ENCODE measurements at places on chromosomes 4 and X.

DNA sequence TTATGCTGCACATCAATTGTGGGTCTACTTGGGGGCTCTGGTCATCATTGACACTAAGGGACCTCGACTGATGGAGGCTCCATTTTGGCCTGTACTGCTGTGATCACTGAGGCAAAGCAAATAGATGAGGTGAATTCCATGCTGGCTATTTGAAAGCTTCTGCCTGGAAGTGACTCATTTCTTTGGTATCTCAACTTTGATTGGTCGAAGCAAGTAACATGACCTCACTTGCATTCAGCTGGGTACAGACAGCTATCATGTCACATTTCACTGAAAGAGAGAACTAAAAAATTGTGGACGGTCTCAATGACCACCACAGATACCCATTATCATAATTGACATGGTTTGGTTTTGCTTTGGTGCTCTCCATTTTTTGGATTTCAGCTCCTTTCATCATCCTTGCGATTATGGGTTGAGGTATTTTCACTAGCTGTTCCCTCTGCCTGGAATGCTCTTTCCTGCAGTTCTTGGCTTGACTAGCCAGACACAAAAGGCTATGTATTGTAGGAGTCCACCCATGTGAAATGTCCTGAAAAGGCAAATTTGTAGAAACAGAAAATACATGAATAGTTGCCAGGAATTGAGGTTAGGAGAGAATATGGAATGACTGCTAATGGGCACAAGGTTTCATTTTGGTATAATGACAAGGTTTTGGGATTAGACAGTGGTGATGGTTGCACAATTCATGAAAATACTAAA is 369.2 kb upstream of the LCORL start:
- DNase-seq = no peak

DNA sequence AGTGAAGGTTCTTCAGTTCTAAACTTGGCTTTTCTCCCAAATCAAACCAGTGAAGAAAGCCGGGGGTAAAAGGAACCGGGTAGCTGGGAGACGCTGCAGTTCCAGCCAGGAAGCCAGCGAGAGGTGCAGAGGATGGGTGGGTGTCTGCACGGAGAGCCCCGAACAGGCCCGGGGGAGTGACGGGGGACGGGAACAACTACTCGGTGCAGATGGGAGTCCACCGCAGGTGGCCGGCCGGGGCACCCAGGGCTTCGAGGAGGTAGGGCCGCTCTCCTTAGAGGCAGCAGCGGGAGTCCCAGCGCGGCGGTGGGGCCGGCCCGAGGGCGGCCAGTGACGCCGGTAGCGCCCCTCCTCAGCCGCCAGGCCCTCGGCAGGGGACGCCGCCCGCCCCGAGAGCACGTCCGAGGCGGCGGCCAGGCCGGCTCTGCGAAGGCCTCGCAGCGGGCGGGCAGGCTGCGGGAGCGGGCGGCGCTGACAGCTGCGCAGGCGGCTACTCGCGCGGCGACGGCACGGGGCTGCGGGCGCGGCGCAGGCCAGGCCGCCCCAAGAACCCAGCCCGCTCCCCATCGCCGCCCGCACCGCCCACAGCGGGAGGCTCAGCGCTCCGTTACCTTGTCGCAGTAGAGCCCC is 449 bp downstream of the FBXL5 start:
- peak; percentile 31 for DNase-seq

DNA sequence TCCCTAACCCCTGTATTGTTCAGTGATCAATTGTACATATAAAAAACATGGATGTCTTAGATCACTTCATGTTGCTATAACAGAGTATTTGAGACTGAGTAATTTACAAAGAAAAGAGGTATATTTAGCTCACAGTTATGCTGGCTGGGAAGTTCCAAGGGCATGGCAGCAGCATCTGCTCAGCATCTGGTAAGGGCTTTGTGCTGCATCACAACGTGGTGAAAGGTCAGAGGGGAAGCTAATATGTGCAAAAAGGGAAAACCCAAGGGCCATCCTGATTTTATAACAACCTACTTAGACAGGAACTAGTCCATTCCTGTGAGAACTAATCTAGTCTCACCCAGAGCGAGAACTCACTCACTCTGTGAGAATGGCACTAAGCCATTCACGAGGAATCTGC is 128.2 kb upstream of the OTUD4 start:
- no peak for DNase-seq

- DNase-seq = no peak
These were observed 105.6 kb downstream of the EFNB1 start for GRCh38 chrX:68934421-68934820.

GRCh38 chr4:177404986-177405385 is 37.3 kb downstream of the AGA start:
- DNase-seq = peak; percentile 14

DNA sequence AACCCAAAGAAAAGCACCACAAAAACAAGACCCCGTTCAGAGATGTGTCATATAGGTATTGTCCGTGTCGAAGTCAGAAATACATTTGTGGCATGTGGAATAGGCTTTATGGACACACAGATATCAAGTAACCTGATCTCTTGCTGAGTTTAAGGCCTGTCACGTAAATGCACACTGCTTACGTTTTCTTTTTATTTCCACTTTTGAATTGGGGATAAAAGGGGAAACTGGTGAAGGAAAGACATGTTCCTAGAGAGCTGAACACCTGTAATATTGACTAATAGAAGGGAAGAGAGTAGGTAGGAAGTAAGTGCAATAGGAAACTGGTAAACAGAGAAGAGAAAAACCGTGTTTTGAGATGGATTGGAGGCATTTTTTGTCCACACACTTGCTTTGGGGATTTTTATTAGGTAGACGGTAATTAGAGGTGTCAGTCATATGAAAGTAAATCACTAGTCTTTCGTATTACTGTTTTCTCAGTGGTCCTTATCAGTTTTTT is 24.9 kb downstream of the TMEM131L start:
- no peak for DNase-seq

- DNase-seq = peak; percentile 8
These were observed 7.5 kb downstream of the DTHD1 start for GRCh38 chr4:36288731-36289426.

DNA sequence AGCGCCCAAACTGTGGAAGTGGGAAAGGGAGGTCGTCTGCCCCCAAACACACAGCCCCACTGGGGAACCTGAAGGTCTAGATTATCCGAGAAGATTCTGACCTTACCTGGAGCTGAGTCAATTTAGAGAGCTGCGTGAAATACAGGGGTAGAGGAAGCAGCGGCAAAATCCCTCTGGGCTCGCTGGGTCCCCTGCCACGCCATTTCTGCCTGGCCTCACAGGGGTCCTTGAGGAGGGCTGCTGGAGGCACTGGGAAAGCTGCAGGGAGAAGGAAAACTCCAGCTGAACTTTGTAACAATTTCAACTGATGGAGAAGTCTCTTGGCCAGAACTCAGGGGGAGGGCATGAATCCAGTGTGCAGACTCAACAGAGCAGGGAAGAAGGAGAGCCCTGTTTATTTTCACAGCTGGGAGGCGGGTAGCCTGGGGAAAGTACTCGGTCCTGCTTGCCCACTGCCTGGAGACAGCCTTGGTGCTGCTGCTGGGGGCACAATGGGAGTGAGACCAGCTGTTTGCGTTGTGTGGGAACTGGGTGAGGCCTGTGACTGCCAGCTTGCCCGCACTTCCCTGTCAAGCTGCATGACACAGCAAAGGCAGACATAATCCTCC is 93.2 kb upstream of the MAPK10 start:
- DNase-seq = no peak

DNA sequence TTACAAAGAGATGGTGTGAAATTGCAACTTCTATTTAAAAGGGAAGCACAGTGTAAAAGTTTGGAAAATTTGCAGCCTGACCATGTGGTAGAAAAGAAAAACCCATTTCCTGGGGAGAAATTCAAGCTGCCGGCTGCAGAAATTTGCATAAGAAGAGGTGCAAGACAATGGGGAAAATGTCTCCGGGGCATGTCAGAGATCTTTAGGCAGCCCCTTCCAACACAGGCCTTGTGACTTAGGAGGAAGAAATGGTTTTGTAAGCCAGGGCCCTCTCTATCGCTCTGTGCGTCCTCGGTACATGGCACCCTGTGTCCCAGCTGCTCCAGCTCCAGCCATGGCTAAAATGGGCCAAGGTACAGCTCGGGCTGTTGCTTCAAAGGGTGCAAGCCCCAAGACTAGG is 40.4 kb downstream of the CCDC158 start:
- no peak for DNase-seq

DNA sequence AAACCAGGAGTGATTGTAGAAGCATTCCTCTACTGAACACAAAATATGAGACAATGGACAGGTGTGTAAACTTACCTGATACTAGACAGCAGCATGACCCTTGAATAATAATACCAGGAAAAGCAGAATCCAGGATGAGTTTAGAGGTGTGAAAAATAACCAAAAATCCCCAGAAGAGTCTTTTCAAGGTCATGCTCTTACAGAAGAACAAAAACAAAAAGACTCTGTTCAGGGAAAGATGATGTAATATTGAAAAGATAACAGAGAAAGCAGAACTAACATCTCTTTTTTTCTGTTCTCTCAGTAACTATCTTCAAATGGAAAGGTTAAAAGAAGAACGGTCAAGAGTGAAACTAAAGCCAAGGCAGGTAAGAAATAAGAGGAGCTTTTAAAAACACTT is 14.0 kb upstream of the ARHGAP10 start:
- no peak for DNase-seq

DNA sequence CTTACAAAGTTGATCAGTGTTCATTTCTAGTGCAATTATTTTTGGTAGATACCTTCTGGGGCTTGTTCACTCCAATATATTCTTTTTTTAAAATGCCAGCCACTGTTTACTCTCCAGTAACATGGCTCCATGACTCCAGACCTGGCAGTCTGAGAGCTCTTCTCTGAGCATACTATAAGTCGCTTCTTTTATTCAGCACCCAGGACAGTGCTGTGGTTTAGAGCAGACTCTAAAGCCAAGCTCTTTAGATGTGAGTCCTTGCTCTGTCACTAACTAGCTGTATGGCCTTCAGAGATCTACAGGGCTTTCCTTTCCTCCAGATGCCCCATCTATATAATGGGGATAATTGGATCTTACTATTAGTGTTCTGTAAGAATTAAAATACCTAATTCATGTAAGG is 200.2 kb upstream of the FAM241A start:
- no peak for DNase-seq
